ENCODE measurements at places on chromosomes 12 and 14. TPM values are rescaled to one million over a fixed set of nuclear protein-coding genes. Genes with fewer than 3 reads are reported as not detected.

- DNase-seq, result no peak
Measured at GRCh38 chr12:66163289-66163688, 6.5 kb downstream of the TMBIM4 start.

- no peak for DNase-seq
Measured at GRCh38 chr12:67601126-67601525, 47.4 kb upstream of the DYRK2 start.

GRCh38 chr14:97850466-97850865, 1053.3 kb downstream of the VRK1 start:
- no peak for DNase-seq

DNA sequence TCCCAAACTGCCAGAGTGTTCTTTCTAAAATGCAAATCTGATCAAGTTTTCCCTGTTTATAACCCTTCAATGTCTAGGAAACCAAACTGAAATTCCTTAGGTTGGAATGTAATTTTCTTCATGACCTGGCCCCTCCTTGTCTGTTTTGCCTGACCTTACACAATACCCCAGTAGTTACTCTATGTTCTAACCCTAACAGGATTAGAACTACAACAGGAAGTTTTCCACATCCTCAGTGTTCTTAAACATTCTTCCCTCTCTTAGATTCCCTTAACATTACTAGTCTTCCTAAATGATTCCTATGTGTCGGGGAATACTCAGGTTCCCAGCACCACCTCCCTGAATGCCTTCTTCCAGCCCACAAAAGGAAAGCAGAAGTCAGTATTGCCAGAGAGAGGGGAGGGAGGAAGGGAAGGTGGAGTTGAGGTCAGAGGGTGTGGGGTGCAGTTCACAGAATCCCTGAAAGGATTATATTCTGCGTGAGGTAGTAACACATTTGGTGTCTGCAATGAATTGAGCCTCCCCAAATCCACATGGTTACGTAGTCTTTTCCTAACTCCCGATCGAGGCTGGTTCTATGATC, 72.6 kb downstream of the BBS10 start:
- no peak for DNase-seq

- DNase-seq, result no peak
Measured at GRCh38 chr12:43407816-43408645, 144.0 kb downstream of the ADAMTS20 start.

The M6PR gene
- total RNA-seq, result 200 TPM

GRCh38 chr12:2834581-2835491, at the start of gene NRIP2:
NRIP2 (minus strand) TSS chr12:2835035; CDS start chr12:2834983, 52 bp downstream.
- DNase-seq, result no peak

DNA sequence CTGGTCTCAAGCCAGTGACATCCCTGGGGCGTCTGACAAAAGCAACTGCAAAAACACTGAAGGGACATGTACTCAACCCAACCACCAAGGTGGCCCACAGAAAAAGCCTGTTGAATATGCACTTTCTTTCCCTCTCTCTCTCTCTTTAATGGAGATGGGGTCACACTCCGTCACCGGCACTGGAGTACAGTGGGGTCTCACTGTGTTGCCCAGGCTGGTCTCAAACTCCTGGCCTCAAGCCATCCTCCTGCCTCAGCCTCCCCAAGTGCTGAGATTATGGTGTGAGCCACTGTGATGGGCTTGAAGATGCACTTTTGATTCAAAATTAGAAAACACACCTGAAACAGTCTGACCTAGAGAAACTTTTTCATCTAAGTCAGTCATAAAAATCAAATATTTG, 7.2 kb upstream of the CD27 start:
- DNase-seq, result no peak

- DNase-seq, result no peak
Measured at GRCh38 chr12:90290980-90291975, 582.6 kb upstream of the ATP2B1 start.

- DNase-seq, result no peak
Measured at GRCh38 chr12:59121451-59121850, 201.1 kb upstream of the LRIG3 start.

All from progenitor cell of endocrine pancreas (in vitro differentiated cells).